ENCODE measurements at places on chromosomes 13 and 19.

GRCh38 chr13:102440259-102440936 lies 38.5 kb upstream of the FGF14 start:
- no peak for DNase-seq

DNA sequence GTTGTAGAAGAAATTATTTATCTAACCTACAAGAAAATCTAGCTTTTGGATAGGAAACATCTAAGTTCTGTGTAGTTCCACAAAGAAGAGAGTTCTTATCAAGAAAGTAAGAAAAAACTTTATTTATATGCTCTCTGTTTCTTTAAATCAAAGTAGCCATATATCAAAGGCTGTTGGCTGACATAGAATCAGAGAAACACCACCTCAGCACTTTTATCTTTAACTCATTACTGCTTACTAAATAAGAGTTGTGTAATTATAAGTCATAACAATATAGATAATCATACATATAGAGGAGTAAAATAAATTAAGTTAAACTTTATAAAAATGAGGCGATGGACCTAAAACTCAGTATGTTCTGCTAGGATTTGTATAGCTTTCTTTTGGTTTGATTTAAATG lies 570.6 kb downstream of the PCDH17 start:
- no peak for DNase-seq

- DNase-seq, result no peak
These were observed 5.3 kb downstream of the TRAPPC6A start for GRCh38 chr19:45172611-45173208.

GRCh38 chr13:100333141-100333540 lies 244.2 kb downstream of the PCCA start:
- DNase-seq, result no peak

DNA sequence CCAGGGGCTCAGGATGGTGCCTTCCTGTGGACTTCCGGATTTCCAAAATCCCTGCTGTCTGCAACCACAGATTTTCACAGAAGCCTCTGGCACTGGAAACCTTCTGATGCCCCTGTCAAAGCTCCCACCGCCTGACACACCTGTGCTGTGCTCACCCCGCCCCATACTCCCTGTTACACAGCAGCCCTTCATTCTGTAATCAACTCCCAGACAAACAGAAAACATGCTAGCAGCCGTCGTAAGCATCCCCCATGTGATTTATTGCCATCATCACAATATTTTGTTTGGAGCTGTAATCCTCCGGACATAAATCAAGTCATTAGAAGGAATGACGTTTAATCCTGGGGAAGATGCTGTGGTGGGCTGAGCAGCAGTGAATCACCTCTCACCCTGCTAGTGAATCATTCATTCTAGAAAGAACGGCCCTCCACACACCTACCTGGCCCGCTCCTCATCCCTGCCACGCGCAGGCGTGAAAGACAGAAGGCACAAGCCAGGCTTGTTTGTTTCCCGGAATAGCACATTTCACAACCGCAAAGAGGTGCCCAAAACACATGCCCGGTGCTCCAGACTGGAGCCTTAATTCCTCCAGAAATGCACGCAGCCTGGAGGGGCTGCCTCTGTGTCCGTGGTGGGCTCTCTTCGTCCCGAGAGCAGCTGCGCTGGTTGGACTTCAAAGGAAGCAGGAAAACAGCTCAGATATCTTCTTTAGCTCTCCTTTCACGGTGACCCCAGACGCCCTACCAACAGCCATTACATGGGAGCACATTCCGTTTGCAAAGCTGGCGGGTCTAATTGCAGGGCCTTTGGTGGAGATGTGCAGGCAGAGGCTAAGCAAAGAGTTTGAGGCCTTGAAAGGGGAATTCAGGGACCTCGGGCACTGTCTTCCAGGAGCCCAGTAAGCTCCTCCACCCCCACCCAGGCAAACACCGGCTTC lies 41.3 kb upstream of the KCTD15 start:
- DNase-seq, result no peak

DNA sequence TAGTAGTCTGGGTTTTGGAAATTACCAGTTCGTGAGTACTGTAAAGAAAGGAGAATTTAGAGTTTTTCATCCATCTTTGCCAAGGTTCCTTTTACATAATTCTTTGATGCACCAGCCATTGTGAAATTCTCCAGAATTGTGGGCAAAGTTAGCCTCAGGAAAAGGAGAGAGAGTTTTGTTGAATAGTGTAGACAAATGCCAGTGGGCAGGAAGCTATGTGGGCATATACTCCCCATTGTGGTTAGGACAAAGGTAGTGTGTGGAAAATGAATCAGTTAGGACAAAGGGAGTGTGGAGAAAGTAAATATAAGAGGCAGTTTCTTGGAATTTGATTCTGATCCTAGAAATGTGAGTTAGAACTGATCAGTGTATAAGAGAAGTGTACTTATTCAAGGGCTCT lies 67.9 kb downstream of the PCCA start:
- DNase-seq, result no peak
